ENCODE measurements at places on chromosomes 1 and 21.

GRCh38 chr1:155017946-155018316 is 15.3 kb downstream of the ZBTB7B start:
- peak; percentile 24 for DNase-seq

DNA sequence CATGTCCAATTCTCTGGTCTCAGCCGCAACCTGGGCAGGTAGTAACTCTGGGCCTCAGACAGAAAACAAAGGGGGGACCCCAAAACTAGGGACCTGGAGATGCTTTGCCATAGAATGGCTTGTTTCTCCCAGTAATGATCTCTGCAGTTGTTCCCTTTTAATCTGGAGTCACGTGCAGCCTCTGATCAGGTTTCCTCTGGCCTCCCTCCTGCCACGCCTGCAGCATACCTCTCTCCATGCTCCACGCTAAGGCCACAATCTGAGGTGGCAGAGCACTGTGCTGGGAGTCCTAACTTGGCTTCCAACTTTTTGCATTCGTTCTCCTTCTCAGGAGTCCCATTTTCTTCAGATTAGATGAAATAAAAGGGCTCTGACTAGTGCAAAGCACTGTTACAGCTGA is 1.9 kb downstream of the PABPC4 start:
- DNase-seq, result peak; percentile 22

DNA sequence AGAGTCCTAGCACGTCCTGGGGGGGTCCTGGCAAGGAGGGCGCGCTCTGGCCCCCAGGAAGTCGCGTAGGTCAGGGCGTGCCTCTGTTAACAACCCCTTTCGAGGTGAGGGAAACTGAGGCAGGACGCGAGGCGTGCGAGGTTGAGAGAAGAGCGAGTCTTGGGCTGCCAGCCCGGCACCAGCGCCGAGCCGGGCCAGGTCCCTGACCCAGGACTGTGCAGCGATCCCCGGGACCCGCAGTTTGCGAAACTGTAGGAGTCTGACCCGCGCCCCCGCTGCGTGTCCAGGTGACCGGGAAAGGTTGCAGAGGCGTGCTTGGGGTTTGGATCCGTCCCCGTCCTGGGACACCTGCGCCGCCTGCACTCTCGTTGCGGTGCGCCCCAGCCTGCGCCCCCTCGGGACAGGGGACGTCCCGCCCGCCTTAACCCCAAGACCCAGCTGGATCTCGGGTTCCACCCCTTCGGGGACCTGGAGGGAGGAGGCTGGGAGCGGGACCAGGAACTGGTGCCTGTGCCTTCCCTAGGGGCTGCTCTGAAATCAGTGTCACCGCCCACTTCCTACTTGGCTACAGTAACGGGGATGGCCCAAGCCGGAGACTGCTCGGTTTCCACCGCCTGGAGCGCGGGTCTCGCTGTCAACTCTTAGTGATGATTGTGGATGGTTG is 493 bp downstream of the DISC1 start:
- peak; percentile 66 for DNase-seq

- no peak for DNase-seq
These were observed 4.3 kb upstream of the SPATC1L start for GRCh38 chr21:46188226-46189212.

DNA sequence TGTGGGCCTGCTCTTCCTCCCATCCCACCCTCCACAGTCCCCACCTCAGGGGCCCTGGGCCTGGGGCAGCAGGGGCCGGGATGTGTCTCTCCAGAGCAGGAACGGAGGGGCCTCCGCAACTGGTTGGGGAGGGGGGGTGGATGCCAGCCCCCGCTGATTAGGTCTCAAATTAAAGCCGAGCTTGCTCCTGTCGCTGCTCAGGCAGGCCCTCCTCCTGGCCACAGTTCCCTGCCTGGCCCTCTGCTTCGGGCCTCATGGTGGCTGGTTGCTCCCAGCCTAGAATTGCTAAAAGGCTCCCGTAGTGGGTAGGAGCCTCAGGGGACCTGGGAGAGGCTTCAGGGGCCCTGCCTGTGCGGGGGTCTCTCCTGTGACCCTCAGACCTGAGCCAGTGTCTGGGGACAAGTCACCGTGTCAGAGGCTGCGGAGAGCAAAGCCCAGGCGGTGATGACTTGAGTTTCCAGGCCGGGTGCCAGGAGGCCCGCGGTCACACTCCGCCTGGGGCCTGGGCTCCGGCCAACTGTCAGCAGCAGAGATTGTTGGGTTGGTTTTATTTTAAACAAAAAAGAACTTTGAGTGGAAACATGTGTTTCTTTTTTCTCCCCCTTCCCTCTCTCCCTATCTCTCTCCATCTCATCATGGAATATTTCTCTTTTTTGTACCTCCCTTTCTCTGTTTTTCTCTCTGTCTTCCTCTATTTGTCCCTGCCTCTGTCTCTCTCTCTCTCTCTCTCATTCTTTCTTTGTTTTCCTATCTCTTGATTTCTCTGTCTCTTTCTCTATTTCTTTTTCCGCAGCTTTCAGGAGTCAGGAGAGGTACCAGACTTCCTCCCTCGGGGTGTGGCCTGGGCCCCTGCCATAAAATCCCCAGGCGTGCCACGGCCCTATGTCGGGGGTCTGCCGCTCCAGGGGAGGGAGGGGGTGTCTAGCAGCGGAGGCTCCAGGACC is 20.0 kb upstream of the EPHA2 start:
- DNase-seq, result no peak

DNA sequence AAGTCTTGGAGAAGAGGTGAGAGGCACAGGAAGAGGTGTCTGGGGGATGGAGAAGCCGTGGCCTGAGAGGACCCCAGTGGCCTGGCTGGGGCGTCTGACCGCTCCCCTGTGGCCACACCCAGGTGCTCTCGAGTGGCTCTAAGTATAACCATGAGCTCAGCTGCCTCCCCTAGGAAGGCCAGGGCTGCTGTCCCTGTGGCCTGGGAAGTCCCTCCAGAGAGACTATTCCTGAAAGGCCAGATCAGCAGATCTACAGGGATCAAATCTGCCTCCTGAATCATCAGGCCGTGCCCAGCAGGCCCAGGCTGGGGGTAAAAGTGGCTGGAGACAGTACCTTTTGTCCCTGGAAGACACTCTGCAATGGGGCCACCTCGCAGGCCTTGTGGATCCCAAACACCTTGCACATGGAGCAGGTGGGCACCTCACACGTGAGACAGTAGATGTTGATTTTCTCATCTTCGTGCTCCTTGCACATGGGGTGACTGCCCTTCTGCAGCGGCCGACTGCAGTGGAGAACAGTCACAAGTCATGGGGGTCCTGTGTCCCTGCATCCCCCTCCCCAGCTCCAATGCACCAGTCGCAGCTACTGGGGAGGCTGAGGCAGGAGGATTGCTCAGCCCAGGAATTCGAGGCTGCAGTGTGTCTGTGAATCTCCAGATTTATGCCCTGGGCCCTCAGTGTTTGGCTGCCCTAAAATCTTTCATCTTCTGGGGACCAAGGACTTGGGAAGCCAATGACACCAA is 6.4 kb downstream of the TRIM63 start:
- no peak for DNase-seq

- DNase-seq, result no peak
These were observed 41.1 kb upstream of the RUNX3 start for GRCh38 chr1:24970926-24971875.

DNA sequence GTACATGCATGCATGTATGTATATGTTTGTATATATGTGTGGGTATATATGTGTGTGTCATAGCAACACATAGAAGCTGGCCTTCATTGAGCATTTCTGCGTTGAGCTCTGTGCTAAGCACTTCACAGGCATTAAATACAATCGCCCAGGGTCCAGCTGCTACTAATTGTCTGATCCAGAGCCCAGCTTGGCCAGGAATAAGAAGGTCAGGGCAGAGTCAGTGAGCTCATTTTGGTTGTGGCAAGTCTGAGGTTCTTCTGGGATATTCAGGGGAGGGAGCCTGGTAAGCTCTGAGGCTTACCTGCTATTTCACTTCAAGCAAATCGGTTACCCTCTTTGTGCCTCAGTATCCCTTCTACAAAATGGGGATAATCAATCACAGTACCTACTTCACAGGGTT is 59.6 kb downstream of the FOXO6 start:
- no peak for DNase-seq

DNA sequence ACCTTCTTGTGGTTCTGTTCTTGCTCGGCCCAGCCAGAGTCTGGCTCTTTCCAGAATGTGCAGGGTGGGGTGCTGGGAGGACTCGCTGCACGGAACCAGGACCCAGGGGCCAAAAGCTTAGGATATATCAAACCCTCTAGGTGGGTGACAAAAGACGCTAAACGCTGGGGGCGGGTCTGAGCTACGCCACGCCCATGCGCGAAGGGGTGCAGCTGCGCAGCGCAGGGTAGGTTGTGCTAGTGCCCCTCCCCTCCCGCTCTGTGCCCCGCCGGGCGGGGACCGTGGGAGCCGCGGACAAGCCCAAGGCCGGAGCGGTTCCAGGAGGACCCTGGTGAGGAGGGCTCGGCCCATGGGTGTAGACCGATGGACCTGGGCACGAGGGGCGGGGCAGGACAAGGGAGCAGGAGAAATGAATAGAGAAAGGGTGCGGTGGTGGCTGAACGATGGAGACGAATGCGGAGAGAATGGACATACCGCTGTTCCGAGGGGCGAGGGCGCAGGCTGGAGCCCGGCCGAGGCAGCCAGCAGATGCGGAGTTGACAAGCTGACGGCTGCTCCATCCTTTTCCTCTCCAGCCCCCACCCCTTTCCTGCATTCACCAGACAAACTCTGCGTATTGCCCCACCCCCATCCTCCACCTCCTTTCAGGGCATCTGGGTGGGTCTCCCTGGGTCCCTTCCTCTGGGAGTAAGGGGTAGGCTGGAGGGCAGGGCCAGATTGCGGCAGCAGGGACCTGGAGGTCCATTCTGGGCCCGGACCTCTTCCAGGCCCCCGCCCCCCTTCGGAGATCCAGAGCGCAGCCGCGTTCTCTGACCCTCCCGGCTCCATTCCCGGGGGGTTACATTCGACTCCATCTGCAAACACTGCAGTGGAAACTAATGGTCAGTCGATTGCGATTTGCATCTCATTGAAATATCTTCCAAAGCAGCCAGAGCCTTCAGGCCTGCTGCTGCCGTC is at the start of gene RUSC1:
Gene RUSC1, plus strand, starts transcription at position 234 of the 957 bp plus-strand sequence. CDS start 880 bp downstream, outside the sequence.
- DNase-seq, result peak; percentile 85

DNA sequence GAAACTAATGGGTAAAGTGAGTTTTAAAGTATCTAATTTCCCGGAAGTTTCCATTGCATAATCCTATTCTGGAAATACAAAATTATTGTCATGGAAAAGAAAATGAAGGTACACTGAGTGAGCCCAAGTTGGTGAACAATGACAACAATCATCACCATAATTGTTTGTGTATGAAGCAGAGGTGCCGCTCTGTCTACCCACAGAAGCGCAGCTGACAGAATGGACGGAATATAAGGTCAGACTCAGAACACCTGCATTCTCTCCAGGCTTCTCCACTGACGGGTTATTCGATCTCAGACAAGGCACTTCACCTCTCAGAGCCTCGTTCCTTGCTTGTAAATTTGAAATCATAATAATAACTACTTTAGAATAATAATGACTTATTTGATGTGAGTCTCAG is 99.1 kb upstream of the NGF start:
- no peak for DNase-seq

DNA sequence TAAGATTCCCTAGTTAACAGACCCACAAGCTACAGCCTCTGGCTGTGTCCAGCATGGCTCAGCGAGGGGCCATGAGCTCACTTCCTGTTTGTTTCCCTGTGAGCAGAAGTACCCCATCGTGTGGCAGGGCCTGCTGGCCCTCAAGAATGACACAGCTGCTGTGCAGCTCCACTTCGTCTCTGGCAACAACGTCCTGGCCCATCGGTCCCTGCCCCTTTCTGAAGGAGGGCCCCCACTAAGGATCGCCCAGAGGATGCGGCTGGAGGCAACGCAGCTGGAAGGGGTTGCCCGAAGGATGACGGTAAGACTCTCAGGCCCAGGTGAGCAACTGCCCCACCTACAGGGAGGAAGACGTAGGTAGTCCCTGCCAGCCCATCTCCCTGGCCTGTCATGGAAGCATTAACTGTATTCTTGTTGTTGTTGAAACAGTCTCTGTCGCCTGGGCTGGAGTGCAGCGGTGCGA is 38.2 kb downstream of the ZBTB17 start:
- no peak for DNase-seq

DNA sequence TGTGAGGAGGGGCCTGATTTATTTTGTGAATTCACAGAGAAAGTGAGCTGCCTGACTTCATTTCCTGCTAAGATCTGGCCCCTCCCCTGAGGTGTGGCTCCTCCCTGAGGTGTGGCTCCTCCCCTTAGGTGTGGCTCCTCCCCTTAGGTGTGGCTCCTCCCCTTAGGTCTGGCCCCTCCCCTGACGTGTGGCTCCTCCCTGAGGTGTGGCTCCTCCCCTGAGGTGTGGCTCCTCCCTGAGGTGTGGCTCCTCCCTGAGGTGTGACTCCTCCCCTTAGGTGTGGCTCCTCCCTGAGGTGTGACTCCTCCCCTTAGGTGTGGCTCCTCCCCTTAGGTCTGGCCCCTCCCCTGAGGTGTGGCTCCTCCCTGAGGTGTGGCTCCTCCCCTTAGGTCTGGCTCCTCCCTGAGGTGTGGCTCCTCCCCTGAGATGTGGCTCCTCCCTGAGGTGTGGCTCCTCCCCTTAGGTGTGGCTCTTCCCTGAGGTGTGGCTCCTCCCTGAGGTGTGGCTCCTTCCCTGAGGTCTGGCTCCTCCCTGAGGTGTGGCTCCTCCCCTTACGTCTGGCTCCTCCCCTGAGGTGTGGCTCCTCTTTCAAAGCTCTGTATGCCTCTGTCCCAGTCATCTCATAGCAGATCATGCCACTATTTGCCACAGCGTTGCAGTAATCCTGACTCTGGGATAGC is 26.9 kb upstream of the LRRC3 start:
- peak; percentile 37 for DNase-seq

- no peak for DNase-seq
These were observed 4.7 kb downstream of the OLFML2B start for GRCh38 chr1:162019006-162019405.

DNA sequence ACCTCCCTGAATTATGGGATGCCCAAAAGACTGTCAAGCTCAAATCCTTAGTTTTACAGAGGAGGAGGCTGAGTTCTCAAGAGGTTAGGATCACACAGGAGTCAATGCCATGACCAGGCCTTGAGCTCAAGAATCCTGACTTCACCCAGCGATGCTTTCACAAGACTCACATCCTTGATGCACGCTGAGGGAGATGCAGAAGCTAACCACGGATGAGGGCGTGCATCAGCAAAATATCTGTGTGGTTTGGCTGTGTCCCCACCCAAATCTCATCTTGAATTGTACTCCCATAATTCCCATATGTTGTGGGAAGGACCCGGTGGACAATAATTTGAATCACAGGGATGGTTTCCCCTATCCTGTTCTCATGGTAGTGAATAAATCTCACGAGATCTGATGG is 133.2 kb downstream of the KCNJ6 start:
- DNase-seq, result no peak

- no peak for DNase-seq
These were observed 33.9 kb upstream of the ASPM start for GRCh38 chr1:197180252-197180878.

DNA sequence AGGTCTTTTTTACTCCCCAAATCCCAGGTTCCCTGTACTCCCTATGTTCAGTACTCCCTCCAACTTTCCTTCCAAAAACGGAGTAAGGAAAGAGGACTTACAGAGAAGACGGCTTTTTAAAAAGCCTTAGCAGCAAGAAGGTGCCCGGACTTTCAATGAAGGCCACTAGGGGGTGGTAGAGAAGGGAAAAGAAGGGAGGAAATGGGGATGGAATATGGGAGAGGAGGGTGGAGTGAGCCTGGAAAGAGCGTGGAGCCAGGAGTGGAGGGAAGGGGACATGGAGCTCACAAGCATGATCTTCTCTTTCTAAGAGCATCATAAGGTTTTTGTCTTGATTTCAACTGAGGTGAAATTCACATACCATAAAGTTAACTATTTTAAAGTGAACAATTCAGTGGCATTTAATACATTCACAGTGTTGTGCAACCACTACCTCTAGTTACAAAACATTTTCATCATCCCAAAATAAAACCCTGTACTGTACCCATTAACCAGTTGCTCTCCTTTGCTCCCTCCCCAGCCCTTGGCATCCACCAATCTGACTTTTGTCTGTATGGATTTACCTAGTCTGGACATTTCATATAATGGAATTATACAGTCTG is 129.9 kb downstream of the ZNF281 start:
- DNase-seq, result peak; percentile 43
